ENCODE measurements at places on chromosomes 12 and 14. TPM values are rescaled to one million over a fixed set of nuclear protein-coding genes. Genes with fewer than 3 reads are reported as not detected.
A peak's percentile ranks its signal among the peaks of the same experiment; 100 is the strongest.

DNA sequence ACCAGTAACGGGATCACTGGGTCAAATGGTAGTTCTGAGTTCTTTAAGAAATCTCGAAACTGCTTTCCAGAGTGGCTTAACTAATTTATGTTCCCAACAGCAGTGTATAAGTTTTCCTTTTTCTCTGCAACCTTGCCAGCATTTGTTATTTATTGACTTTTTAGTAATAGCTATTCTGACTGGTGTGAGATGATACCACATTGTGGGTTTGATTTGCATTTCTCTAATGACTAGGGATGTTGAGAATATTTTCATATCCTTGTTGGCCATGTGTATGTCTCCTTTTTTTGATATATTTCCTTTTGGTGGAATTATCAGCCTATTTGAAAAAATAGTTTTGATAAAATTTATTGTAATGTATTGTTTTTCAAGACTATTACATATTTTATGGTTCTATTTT is 701.2 kb upstream of the FBXO33 start:
- DNase-seq: no peak

GRCh38 chr14:72638021-72638420 is 255.9 kb downstream of the DPF3 start:
- DNase-seq: peak; percentile 42

Gene C12orf56
- not detected for total RNA-seq

DNA sequence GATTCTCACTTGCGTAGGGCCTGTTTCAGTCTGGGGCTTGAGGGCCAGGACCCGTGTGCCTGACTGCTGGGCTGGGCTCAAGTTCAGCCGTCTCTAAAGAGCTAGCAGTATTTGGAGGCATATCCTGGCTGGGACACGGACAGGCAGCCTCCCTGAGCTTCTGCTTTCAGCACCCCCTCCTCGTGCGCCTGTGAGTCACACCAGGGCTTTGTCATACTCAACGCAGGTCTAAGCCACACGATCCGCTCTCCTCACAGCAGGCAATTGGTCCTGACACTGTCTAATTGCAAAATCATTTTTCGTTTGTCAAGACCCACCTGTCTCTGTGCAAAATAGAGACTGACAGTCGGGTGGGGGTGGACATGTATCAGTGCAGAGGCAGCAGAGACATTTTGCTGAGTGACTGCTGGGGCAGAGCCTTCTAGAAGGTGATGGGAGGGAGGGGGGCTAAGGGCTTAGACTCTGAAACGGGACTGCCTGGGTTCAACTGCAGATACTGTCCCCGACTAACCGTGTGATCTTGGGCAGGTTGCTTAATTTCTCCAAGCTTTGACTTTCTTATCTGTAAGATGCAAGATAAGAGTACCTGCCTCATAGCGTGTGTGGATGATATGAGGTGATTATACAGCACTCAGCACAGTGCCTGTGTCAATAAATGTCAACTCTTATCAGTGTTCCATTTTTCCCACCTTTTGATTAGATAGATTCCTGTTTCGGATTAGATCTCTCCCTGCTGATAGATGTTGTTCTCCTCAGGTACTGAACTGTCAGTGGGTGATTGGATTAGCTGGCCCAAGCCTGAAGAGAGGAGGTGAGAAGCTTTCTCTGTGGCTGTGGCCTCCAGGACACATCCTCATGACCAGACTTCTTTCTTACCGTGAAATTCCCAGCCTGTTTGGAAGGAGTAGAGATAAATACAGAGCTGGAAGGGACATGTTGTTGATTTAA is 53.1 kb downstream of the KCNA1 start:
- DNase-seq: peak; percentile 27

DNA sequence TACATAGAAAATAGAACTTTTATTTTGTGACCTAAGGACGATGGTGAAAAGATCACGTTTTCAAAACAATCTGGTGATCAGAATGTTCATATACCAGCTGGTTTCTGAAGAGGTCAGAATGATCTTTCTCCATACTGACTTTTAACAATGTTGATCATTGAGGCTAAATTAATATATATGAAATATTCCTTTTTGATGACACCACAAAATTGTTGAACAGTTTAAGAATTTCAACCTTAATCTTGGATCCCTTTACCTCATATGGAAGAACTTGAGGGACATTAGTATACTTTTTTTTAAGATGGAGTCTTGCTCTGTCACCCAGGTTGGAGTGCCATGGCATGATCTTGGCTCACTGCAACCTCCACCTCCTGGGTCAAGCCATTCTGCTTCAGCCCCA is 2.8 kb upstream of the REP15 start:
- no peak for DNase-seq

- DNase-seq: no peak
These were observed 90.0 kb downstream of the GALNT8 start for GRCh38 chr12:4810219-4810671.

GRCh38 chr12:83827193-83827592 is 1085.4 kb downstream of the SLC6A15 start:
- DNase-seq: no peak

GRCh38 chr14:96629558-96630222 is 127.5 kb downstream of the PAPOLA start:
- no peak for DNase-seq

- DNase-seq: no peak
These were observed 44.3 kb upstream of the HSPB8 start for GRCh38 chr12:119134284-119135072.

GRCh38 chr12:68636268-68636667 is 25.6 kb downstream of the RAP1B start:
- DNase-seq: peak; percentile 68

Gene PRB2
- total RNA-seq: not detected

Data from cardiac muscle cell (in vitro differentiated cells and primary cell).